ENCODE measurements at places on chromosomes 16 and 17.
A peak's percentile ranks its signal among the peaks of the same experiment; 100 is the strongest.

DNA sequence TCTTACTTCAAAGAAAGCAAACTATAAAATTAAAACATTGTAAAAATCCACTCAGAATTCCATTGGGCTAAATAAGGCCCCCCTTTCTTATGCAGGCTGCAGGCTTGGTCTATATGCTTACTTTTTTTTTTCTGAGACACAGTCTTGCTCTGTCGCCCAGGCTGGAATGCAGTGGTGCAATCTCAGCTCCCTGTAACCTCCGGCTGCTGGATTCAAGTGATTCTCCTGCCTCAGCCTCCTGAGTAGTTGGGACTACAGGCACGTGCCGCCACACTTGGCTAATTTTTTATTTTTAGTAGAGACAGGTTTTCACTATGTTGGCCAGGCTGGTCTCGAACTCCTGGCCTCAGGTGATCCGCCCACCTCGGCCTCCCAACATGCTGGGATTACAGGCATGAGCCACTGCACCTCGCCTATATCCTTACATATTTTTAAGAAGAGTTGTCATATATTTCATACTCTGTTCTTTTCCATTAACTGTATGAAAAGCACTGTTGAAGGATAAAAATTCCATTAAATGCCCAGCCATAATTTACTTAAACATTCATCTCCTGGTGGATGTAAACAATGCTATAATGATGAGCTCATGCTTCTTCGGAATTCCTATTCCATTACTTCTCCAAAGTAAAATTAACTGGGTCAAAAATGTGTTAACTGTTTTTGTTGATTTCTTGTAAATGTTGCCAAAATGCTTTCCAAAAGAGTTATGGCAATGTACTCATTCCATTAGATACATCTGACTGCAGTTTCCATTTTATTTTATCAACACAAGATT lies 17.8 kb downstream of the SNN start:
- no peak for DNase-seq

DNA sequence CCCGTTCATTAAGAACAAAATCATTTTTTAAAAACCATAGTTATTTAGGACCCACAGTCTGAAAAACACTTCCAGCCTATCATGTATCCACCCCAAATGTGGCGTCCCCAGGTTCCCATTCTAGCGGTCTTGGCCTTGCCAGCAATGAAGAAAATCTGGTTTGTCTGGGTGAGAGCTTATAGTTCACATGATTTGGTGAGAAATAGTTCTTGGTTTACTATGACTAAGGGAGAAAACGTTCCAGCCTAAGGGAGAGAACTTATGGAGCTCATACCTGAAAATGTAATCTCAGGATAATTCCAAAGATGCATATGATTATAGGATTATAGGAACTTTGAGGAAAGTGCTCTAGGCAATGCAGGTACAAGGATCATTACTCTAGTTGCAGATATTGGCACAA lies 4.8 kb downstream of the MARVELD3 start:
- no peak for DNase-seq

GRCh38 chr16:85796152-85796551 lies 3.2 kb downstream of the EMC8 start:
- no peak for DNase-seq

DNA sequence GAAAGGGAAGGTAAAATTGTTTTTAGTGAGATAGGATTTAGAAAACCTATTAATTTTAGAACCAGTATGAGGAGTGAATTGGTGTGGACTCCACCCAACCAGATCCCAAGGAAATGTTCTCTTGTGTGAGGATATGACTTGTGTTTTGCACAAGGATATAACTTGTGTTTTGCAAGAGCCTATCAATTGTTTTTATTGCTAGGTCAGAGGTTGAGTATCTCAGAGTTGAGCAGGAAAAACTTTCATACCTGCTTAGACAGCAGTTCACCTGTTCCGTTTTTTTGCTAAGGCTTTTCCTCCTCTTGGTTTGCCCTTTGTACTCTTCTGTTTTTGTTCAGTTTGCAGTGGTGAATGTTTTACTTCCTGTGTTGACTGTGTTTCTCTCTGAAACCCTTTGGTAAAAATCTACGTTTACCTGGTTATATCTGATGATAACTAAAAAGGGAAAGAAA lies 5.1 kb downstream of the NBR1 start:
- DNase-seq = no peak

DNA sequence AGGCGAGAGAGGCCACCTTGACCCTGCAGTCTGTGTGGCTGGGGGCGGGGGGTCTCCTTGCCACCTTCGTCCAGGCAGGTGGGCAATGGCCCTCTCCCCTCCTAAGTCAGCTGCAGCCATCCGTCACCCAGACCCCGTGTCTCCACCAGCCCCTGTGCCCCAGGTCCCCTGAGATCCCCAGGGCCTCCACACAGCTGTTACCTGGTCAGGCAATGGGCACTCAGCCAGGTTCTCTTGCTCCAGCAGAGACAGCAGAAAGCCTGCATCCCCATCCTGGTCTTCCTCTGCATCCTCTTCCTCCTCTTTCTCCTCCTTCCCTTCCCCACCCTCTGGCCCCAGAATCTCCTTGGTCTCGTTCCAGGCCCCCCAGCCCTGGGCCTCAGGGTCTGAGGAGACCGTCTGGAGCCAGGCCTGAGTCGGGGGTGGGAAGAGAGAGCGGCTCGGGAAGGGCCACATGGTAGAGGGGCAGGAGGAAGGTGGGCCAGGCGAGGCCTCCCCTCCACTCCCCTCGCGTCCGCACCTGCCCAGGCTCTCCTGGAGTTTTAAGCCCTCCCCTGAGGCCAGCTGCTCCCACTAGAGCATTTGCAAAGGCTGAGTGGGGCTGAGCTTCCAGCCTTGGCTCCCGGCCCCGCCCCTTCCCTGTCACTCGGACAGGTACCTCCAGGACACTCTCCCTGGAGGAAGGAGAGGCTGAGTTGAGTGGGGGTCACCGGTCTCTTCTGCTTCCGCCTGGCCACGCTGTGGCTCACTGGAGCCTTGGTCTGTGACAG lies at the start of gene PABPN1L:
PABPN1L (minus strand) TSS at position 510 of the 770 bp plus-strand sequence; CDS start at position 456, 54 bp downstream.
- DNase-seq = no peak

DNA sequence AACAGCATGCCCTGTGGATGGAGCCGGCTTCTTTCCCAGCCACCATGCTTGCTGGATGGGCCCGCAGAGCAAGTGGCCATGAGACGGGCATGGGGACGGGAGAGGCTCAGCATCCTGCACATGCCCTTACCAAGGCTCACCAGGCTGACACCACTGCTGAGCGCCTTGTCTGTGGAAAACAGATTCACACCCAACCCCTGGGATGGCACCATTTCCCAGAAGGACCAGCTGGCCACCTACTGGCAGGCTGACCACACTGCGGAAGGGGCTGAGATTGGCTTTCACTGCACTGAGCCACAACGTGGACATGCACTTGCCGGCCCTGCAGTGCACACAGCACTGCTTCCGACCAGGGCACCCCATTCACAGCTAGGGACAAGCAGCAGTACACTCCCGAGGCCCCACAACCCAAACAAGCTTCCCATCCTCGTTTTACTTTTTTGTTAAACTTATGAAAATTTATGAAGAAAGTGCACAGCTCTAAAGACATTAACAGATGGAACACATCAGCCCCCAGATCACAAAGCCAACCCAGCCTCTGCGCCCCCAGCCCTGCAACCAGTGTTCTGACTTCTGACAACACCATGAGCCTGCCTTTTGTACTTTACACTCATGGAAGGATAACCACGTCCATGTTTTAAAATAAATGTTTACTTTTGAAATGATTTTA lies 13.9 kb upstream of the KRTAP17-1 start:
- DNase-seq = no peak

- no peak for DNase-seq
Measured at GRCh38 chr17:59439741-59440211, 108.3 kb downstream of the YPEL2 start.

DNA sequence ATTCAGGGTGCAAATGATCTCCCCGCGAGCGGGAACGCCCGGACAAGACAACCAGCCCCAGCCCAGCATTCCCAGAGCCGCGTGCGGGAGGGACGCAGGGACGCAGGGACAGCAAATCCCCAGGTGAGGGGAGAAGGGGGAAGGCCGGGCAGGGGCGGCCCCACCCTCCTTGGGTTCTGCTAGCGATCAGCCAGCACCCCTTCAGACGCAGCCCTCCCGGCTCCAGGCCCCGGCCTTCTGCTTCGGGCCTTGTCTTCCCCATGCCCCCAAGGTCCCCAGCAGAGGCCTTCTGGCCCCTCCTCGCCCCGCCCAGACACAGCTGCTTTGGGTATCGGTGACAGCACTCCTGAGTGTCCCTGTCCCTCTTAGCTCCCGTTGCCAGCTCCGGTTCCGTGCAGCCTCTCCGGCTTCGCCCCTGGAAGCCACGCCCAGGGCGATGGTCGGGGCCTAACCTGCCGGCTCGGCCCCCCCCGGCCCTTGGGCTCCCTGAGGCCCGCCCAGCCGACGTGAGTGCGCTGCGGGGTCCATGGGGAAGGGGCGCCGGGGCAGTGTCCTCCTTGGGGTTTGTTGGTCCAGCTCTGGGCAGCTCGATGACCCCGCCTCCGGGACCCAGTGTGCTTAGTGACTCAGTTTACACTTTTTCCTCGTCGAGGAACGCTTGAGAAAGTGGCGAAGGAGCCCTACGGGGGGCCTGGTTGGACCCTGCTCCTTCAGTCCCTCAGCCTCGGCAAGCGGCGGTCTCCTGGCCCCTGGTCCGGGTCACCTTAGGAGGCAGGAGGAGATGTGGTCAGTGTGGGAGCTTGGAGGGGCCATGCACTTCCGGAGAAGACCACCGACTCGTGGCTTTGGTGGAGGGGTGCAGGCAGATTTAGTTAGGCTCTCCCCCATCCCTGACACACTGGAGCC lies 50.5 kb upstream of the AMZ2 start:
- peak; percentile 61 for DNase-seq

DNA sequence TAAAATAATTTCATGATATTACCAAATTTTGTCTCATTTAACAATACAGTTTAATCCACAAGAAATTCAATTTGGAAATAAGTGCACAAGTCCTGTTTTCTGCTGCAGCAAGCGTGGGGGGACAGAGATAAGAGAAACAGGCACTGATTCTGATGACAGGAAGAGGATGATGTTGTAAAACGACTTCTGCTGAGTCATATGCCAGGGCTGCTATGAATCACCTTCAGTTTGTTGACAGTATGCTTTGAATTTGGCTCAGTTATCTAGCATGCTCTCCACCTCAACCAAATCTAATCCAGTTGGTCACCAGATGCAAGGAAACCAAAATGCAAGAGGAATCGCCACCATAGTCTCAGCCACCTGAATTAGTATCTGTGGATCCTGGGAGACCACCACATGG lies 244.1 kb upstream of the MON1B start:
- no peak for DNase-seq

All from stimulated activated naive CD4-positive, alpha-beta T cell treated with Interleukin-2 at 50 U/mL for 16 hours (primary cell).